ENCODE measurements at places on chromosomes 7 and 10. TPM values are rescaled to one million over a fixed set of nuclear protein-coding genes. Genes with fewer than 3 reads are reported as not detected.

CTAGE8 gene
- not detected for total RNA-seq

PGAM2 gene
- total RNA-seq: 1.7 TPM

ACTL6B gene
- not detected for total RNA-seq

LZTS2 gene
- 14.1 TPM for total RNA-seq

DNA sequence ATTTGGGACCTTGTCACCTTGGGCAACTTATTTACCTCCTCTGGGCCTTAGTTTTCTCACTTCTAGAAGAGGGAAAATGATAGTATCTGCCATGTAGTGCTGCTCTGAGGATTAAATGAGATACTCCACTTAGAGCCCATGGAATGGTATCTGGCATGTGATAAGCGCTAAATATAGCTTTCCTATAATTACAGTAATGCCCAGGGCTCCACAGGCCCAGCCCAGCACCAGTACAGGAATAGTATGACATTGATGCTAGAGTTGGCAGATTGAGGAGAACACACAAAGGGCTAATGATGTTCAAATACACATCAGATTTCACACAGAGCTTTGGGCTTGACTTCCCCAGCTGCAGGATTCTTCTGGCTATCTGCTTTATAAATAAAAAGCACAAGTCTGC lies 34.9 kb downstream of the FAS start:
- H3K36me3 ChIP-seq: peaks cover 9% of the 10 kb centered on the region
- no peak overlapping the region for H3K4me3 ChIP-seq
- no peak for DNase-seq

- no peaks in the 10 kb centered on the region for H3K36me3 ChIP-seq
- H3K4me3 ChIP-seq: no peak overlapping the region
- DNase-seq: no peak
Measured at GRCh38 chr7:105723572-105723971, 142.3 kb upstream of the EFCAB10 start.

DNA sequence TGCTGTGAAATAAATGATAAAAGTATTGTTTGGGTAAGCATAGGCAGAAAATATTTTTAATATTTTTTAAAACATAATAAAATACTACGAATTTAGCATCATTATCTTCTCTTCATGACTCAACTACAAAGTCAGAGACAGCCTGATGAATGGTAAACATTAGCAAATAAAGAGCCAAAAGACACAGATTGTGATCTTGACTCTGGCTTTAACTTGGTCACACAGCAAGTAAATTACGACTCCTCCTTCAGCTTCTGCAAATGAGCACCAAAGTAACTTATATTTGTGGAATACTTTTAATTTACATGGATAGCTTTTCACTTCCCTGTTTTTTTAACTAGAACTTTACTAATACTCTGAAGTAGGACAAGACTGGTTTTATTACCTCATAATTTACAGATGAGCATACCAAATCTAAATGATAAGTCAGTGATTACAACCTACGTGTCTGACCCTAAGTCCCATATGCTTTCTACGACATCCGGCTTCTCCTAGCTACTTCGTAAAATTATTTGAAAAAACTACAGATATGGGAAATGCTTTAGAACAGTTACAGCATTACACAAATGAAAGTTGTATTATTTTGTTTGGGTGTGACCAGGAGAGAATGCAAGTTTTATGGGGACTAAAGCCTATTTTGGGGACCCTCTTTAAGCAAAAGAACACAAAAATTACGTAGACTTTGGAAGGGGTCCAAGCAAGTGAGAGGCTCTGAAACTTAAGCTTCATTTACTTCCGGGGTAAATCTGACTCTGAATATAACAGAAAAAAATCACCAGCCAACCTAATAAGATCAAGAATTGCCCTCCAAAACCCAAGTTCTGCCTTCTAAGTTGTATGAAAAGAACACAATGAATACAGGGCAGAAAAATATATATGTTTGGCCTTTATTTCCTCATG lies 133.8 kb downstream of the CPEB3 start:
- no peak overlapping the region for H3K4me3 ChIP-seq
- H3K4me1 ChIP-seq: no peaks in the 10 kb centered on the region
- H3K36me3 ChIP-seq: no peaks in the 10 kb centered on the region
- no peaks in the 10 kb centered on the region for H3K27me3 ChIP-seq
- no peak for DNase-seq

GRCh38 chr10:59903871-59904270 lies 2.5 kb downstream of the CCDC6 start:
- H3K4me3 ChIP-seq: peak overlapping the region; percentile 84
- no peak for DNase-seq
- no peaks in the 10 kb centered on the region for H3K27me3 ChIP-seq

- H3K27me3 ChIP-seq: peaks cover 31% of the 10 kb centered on the region
- H3K36me3 ChIP-seq: no peaks in the 10 kb centered on the region
- DNase-seq: no peak
- no peak overlapping the region for H3K27ac ChIP-seq
Measured at GRCh38 chr10:93806903-93807302, 49.2 kb downstream of the LGI1 start.

GRCh38 chr10:73368238-73368637 lies 9.6 kb upstream of the CFAP70 start:
- H3K36me3 ChIP-seq: peaks cover 6% of the 10 kb centered on the region
- H3K4me3 ChIP-seq: no peak overlapping the region
- no peak overlapping the region for H3K27ac ChIP-seq
- peaks cover 9% of the 10 kb centered on the region for H3K4me1 ChIP-seq

GRCh38 chr10:670990-671389 lies 18.5 kb downstream of the DIP2C start:
- peaks cover 4% of the 10 kb centered on the region for H3K4me1 ChIP-seq
- no peak for DNase-seq
- H3K27ac ChIP-seq: no peak overlapping the region
- H3K36me3 ChIP-seq: no peaks in the 10 kb centered on the region
- no peak overlapping the region for H3K4me3 ChIP-seq
- peaks cover 8% of the 10 kb centered on the region for H3K27me3 ChIP-seq

DNA sequence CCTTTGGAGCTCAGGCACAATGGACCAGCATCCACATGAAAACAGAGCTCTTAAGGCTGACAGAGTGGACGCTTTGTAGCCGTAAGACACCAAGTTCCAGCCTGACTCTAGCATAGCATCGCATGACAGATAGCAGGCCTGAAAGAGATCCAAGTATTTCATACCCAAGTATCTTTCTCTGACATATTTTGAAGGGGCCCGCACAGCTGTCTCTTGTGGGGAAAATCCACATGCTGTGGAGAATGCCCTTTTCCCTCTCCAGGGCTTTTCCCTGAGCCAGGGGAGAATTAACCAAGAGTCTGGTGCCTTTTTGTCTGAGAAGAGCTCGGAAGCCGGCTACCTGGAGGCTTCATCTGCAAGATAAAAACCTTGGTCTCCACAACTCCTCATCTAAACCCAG lies 51.0 kb downstream of the CFAP46 start:
- H3K27ac ChIP-seq: no peak overlapping the region
- H3K4me1 ChIP-seq: no peaks in the 10 kb centered on the region
- no peaks in the 10 kb centered on the region for H3K36me3 ChIP-seq
- no peak for DNase-seq
- H3K27me3 ChIP-seq: peaks cover 47% of the 10 kb centered on the region

DNA sequence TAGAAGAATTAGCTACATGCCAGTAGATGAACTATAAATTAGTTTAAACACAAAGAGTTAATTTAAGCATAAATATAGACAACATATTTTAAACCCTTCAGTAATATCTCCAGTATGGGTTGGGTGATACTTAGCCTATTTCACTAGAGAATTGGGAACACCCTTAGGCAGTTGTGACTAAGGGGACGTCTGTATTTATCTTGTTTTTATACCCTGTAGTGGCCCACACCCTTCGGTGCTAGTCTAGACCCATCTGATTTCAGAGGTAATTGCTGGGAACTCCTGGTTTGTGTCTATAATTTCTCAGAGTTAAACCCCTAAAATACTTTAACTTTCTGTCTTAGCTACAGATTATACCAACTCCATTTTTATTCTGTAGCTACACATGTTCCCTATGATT lies 11.5 kb upstream of the STEAP4 start:
- H3K27ac ChIP-seq: no peak overlapping the region
- H3K27me3 ChIP-seq: peaks cover 28% of the 10 kb centered on the region
- H3K36me3 ChIP-seq: no peaks in the 10 kb centered on the region
- no peak overlapping the region for H3K4me3 ChIP-seq

- H3K4me1 ChIP-seq: peaks cover under 1% of the 10 kb centered on the region
- no peak overlapping the region for H3K27ac ChIP-seq
- H3K27me3 ChIP-seq: no peaks in the 10 kb centered on the region
- no peak overlapping the region for H3K4me3 ChIP-seq
- DNase-seq: no peak
Measured at GRCh38 chr10:114157912-114158311, 16.1 kb downstream of the CCDC186 start.

GRCh38 chr10:122172361-122173008 lies 98.6 kb upstream of the BTBD16 start:
- peaks cover 7% of the 10 kb centered on the region for H3K27me3 ChIP-seq
- H3K27ac ChIP-seq: no peak overlapping the region
- H3K4me3 ChIP-seq: no peak overlapping the region
- no peaks in the 10 kb centered on the region for H3K36me3 ChIP-seq
